HL-60 (cell line): ENCODE measurements at places on chromosomes 5 and 9.

- no peak for DNase-seq
Observed at GRCh38 chr5:65191554-65192135, 290.1 kb downstream of the ADAMTS6 start.

- no peak for DNase-seq
Observed at GRCh38 chr9:86718388-86719049, 228.8 kb downstream of the GAS1 start.

DNA sequence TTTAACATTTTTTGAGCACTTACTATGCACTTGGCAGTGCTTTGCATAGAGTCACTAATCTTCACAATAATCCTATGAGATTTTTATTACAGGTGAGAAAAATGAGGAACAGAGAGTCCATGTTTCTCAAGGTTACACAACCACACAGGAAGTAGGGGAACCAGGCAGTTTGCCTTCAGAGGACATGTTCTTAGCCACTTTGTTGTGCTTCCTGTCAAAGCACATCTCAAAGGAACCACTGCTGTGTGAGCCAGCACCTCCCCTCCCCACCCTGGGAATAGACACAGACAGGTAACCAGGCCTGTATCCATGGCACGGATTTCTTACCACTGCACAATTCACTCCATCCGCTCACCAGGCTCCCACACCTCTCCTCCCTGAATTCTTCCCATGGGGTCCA lies 6.3 kb upstream of the DNAJB5 start:
- peak; percentile 74 for DNase-seq

GRCh38 chr5:31033295-31033694 lies 160.2 kb upstream of the CDH6 start:
- no peak for DNase-seq

DNA sequence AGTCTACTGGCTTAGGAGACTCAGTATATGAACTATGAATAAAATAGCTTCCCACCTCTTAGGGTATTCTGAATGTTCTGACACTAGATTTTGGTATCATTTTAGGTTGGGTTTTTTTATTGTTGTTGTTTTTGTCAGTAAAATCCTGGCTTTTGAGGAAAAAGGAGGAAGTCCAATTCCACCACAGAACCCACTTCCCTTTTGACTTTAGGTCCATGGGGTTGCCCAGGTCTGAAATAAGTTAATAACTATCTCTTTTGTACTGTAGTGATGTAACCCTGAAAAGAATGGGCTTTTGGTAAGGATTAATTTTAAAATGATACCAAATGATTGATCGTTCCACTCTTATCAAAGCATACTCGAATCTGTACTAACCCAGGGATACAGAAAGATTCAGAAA lies 29.1 kb upstream of the IL12B start:
- peak; percentile 72 for DNase-seq

- DNase-seq = no peak
Observed at GRCh38 chr5:20359377-20359776, 371.4 kb upstream of the CDH18 start.

DNA sequence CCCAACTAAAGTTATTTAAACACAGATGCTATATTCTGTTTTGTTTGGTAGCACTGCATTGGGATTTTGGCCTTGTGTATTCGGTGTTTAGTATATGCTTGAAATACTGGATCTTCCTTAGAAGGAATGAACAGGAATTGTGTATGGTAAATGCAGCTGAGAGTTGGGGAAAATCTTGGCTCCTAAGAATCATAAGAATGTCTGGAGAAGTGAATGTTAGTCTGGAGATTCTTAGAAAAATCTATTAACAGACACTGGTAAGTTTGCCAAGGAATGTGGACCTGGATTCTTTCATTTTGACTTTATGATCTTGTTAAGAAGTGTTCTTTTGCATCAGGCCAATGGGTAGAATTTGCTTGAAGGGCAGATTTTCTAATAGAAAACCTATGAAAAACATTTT lies 38.9 kb downstream of the SNX30 start:
- DNase-seq = no peak

DNA sequence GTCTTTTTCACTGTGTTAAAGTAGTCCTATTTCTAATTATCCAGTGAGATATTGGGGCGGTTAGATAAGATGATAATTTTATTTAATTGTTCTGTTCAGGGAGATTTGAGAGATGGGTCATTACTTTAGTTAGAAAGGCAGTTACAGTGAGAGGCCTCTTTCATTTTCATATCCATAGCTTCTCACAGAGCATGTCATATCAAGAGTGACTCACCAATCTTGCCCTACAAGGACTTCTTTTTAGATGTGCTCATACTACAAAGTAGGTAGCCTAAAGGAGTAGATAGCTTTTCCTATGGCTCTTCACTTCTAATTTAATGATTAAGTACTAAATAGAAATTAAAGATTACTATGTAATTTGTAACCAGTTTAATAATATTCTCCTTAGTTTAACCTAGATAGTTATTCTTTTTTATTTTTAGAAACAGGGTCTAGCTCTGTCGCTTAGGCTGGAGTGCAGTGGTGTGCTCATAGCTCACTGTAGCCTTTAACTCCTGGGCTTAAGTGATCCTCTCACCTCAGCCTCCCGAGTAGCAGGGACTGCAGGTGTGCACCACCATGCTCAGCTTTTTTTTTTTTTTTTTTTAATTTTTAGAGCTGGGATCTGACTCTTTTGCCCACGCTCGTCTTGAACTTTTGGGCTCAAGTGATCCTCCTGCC lies 71.0 kb downstream of the FER start:
- no peak for DNase-seq

DNA sequence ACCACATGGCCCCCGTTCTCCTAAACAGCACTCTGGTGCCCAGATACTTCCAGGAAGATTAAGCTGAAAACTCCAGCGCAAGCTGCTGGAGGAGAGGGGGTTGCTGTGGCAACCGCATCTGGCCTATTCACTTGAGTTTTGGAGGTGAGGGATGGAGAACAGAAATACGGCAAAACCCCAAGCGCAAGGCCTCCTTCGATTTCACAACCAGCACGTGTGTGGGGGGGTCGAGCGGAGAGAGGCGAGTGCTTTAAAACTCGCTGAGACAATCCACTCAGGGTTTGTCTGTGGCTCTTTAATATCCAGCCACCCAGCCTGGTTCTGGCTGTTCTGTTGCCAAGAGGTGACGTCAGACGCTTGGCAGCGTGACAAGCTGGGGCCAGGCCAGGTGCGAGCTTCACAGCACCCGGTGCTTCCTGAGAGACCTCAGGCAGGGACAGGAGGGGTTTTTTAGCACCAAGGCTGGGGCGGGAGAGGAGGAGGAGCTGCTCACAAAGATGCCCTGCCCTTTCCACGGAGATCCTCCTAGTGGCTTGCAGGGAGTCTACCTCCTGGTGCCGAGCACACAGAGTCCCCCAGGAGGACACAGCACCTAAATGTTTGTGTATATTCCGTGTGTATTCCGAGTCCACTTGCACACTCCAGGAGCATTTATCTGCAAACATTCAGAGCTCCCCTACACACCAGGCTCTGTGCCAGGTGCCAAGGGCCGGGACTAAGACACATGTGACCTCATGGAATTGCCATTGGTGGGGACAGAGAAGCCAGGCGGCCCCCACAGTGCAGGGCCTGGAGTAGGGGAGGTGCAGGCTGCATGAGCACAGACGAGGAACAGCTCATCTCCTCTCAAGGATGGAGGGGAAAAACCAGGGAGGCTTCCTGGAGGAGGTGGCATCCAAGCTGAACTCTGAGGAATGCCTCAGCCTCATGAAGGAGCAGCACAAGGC lies 194.6 kb downstream of the OLFM1 start:
- no peak for DNase-seq

DNA sequence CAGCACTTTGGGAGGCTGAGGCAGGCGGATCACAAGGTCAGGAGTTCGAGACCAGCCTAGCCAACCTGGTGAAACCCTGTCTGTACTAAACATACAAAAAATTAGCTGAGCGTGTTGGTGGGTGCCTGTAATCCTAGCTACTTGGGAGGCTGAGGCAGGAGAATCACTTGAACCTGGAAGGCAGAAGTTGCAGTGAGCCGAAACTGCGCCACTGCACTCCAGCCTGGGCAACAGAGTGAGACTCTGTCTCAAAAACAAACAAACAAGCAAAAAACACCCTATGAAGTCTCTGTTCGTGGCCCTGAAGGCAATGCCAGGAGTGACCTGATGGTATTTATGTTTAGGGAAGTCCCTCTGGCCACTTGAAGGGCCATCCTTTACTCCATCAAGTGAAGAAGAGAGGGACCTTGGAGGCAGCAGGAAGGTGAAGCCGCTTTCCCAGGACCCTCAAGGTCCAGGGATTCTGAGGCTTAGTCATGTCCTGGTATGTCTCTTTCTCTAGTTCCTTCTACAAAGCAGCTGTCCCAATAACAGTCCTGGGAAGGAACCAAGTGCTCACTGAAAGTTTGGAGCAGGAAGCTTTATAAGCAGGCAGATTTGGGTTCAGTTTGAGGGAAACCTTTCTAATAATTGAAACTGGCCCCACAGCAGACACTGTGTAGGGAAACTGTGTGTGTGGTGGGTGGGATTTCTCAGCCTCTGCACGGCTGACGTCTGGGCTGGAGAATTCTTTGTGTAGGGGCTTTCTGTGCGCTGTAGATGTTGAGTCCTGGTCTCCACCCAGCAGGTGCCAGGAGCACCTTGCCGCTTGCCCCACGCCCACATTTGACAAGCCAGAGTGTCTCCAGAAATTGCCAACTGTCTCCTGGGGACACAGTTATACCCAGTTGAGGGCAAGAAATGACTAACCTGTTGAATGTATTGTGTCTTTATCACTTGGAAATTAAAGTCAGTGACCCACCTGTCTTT lies 12.5 kb downstream of the PHF2 start:
- DNase-seq = no peak

- DNase-seq = no peak
Observed at GRCh38 chr5:148379340-148379739, 4.4 kb upstream of the FBXO38 start.

- no peak for DNase-seq
Observed at GRCh38 chr9:28956116-28956880, 1383.0 kb upstream of the C9orf72 start.

DNA sequence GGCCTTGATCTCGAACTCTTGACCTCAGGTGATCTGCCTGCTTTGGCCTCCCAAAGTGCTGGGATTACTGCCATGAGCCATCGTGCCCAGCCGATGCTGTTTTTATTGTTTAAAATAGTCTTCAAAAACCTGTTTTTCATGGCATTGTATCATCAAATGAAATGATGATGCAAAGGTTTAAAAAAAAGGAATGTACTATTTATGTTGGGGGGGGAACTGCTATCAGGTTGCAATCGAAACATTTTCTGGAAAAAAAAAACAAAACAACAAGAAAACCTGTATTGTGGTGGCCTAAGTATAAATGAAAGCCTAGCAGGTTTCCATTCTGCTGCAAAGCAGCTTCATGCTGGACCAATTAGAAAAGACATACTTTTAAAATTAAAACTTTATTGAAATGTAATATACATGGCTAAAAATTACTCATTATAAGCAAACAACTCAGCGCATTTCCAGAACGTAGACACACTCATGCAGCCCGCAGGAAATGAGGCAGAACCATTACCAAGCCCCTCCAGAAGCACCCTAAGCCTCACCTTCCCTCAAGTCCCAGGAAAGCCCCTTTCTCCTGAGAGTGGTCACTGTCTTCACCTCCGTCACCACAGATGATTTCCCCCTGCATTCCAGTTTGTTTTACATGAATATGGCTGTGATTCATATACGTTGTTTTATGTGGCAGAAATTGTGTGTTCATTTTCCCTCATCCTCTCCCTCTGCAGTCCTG lies 19.0 kb downstream of the GPR107 start:
- DNase-seq = no peak

- DNase-seq = peak; percentile 8
Observed at GRCh38 chr5:23352446-23352845, 155.0 kb upstream of the PRDM9 start.

DNA sequence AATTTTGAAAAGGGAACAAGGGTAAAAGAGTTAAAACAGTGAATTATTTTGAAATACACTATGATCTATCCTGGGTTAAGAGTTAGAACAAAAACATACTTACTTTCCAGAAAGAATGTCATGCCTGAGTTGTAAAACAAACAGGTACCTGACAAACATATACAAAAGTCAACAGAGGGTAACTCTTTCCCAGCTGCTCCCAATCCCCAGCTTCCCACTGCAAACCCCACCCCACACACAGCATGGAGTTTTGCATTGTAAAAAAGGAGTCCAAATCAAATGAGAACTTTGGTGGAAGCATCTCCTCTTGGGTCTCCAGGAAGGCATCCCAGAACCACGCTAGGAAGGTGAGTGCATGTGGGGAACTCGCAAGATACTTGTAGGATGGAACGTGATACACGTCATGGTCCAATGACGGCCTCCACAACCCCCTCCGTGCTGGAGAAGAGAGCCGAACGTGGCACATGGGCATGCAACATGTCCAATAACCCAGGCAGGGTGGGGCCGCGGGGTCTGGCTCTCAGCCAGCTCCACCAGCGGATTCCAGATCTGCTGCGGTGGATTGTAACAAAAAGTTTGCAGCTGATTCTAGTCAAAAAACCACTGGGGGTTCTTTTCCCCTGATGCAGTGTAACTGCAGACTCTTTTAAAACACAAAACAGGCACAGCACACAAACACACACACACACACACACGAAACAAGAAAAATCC lies 55.8 kb downstream of the EPB41L4B start:
- no peak for DNase-seq

DNA sequence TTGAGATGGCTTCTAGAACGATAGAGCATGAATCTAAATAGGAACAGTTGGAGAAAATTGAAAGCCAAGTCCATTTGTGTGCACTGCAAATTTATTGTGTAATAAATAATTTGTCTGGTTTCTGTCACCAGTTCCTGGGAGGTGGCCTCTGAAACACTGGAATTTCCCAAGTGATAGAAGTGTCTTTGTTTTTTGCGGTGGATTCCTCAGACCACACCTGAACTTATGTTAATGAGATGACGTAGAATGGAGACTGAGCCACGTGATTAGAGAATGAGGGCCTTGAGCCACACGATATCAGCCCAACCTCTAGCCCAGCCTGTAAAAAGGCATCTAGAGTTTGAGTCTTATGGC lies 105.1 kb downstream of the MSX2 start:
- DNase-seq = no peak

- no peak for DNase-seq
Observed at GRCh38 chr9:88387036-88387551, 1.1 kb upstream of the SPIN1 start.

DNA sequence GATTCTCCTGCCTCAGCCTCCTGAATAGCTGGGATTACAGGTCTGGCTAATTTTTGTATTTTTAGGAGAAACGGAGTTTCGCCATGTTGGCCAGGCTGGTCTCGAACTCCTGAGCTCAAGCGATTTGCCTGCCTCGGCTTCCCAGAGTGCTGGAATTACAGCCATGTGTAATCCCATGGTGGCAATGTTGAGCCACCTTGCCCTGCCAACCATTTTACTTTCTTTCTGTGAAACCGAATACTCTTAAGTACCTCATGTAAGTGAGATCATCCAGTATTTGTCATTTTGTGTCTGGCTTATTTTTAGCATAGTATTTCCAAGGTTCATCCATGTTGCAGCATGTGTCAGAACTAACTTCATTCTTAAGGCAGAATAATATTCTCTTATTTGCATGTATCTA lies 8.2 kb downstream of the PRRC2B start:
- DNase-seq = no peak
